Kidney (tissue), 22 donors: ENCODE measurements at places on chromosomes 4 and X.

GRCh38 chr4:16290681-16291420 is 64.6 kb upstream of the TAPT1 start:
- peak; percentile 17 for DNase-seq

GRCh38 chrX:14832151-14832550 is 40.7 kb downstream of the FANCB start:
- DNase-seq, result no peak

DNA sequence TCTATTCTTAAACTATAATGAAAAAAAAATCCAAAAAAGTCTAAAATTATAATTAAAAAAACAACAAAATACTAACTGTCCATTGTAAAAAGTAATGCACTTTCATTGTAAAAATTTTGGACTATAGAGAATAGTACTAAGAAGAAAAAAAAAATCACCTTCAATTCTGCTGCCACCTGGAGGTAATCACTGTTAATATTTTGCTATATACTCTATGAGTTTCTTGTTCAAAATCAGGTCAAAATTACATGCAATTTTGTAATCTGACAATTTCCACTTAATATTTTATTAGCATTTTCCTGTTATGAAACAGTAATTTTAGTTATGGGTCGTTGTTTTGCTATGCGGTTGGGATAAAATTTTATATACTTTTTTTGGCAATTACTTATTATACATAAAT is 62.0 kb downstream of the HTT start:
- DNase-seq, result no peak

GRCh38 chr4:138560448-138560847 is 318.3 kb upstream of the SLC7A11 start:
- DNase-seq, result no peak

DNA sequence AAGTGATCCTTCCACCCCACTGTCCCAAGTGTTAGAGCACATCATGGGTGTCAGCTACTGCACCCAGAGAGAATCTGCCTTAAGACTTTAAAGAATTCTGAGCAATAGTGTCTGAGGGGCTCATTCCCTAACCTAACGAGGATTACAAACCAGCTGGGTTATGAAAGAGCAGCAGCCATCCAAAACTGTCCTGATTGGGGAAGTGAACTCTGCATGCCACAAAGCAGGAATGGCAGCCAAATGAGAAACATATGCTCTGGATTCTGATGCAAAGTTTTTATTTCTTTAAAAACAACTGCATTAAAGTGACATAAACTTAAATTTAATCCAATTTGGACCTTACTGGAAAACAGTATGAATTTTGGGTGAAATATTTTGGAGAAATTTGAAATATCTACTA is 103.2 kb downstream of the ANXA3 start:
- DNase-seq, result no peak

DNA sequence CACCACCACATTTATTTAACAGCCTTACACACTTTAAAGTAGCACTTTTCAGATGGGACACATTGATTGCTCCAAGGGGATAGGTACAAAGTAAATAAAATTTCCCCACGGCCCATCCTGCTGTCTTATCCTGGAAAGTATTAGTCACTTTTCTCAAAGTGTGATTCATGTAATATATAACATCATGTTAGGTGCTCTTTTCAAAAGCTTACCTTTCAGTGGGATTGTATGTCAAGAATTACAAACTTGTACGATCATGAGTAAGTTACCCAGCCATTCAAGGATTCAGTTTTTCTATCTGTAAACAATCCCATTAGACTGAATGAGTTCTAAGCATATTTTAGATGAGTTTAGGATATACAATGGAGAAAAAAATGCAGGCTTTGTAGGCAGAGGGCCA is 876.6 kb upstream of the GRID2 start:
- DNase-seq, result no peak

GRCh38 chr4:24965627-24966026 is 52.8 kb upstream of the CCDC149 start:
- DNase-seq, result no peak

GRCh38 chr4:22235698-22236097 is 280.2 kb downstream of the ADGRA3 start:
- DNase-seq, result no peak
